ENCODE measurements at places on chromosomes 5 and 9. TPM values are rescaled to one million over a fixed set of nuclear protein-coding genes. Genes with fewer than 3 reads are reported as not detected.

The SPATA31D4 gene
- not detected for polyA plus RNA-seq

The GFI1B gene
- not detected for polyA plus RNA-seq

The GABRA1 gene
- polyA plus RNA-seq = not detected

The NUTM2G gene
- polyA plus RNA-seq = not detected

GRCh38 chr5:160970605-160971191, 118.7 kb upstream of the ATP10B start:
- DNase-seq = no peak

GRCh38 chr5:151030056-151030336, 9.6 kb downstream of the GPX3 start:
- DNase-seq = no peak

DNA sequence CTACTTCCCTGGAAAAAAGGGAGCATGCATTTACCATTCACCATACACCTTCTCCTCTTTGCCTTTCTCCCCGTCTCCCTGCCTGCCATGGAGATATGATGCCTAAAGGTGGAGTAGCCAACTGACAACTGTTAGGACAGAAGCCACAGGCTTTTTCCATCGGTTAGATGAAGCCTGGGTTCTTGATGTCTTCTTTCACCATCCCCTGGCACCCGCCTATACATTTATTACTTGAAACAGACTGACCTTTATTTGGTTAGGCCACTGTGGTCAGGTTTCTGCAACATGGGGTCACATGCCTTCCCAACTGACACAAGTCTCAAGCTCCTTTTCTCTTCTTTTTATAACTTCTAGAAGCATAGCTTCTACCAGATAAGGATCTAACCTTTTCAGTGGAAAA, 7.1 kb downstream of the LCP2 start:
- DNase-seq = no peak

- DNase-seq = no peak
Measured at GRCh38 chr5:13034061-13034460, 910.4 kb downstream of the DNAH5 start.

DNA sequence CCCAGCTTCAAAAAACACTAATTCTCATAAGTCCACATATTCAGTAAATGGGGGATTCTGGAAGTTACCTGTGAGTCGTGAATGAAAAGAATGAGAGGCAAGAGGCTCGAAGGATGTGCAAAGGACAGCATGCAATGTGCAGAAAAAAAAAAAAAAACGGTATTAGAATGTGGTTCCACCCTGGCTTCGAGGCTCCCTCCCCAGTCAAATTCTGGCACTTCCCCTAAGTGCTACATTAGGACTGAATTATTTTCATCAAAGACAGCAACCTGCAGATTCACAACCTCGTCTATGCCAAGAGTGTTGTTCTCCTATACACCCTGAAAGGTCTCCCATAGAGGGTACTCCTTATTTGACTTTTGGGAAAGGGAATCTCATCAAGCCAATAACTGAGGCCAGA, 16.5 kb downstream of the CAPSL start:
- no peak for DNase-seq

DNA sequence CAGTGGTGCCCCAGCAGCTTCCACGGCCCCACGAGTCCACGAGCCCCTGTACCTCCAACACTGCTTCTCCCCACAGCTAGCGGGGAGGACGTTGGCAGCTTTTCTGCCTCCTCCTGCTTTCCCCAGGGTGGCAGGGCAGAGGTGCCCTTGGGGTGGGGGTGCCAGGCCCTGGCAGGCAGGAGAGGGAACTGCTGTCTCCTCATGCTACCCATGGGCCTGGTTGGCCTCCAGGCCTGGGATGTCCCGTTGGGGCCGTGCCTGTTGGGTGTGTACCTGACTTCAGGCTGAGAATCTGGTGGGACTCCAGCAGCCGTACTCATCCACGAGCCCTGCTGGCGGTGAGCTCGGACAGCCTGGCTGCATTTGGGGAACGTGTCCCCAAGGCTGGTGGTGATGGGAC, 27.3 kb downstream of the RXRA start:
- DNase-seq = no peak

GRCh38 chr5:15577132-15577531, 77.2 kb downstream of the FBXL7 start:
- DNase-seq = peak; percentile 43

DNA sequence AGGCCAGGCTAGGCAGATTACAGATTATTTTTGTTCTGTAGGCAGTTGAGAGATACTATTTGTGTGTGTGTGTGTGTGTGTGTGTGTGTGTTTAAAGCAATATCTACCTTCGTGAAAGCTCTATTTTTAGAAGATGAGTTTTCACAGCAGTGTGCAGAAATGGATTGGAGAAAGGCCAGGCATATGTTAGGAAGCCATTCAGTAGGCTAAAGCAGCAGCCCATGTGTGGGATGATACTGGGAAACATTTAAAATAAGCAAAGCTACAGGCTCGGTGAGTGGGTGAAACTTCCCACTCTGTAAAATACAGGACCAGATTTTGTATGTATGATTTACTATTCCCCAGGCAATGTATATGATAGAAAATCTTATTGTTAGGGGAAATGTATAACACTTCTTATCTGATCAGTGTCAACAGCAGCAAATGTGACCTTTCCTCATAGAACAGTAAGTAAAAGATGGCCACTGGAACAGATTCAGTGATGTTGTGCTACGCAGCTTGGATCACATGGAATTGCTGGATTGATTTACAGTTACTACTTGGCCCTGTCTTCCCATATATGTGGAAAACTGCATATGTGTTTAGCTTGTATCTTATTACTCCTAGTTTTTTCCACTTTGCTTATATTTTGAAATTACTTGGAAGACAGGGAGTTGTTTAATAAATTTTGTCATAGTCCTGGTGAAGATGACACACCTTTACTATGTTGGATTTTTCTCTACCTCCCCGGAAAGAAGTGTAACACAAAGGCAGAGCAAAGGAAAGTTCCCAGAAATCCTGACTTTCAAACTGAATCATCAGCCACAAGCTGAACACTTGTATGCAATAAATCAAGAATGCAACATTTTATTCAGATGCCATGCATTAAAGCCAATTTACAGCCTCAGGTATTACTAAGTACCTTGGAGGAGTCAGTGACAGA, 1077.7 kb upstream of the SEMA6A start:
- no peak for DNase-seq

- DNase-seq = no peak
Measured at GRCh38 chr5:117955831-117956230, 1032.5 kb downstream of the DTWD2 start.

GRCh38 chr5:54990841-54991258, 5.5 kb upstream of the ESM1 start:
- DNase-seq = no peak

GRCh38 chr9:91223000-91223399, 138.7 kb downstream of the AUH start:
- no peak for DNase-seq

GRCh38 chr9:131724683-131725082, 15.2 kb downstream of the RAPGEF1 start:
- DNase-seq = no peak

GRCh38 chr9:38018958-38019602, 49.9 kb downstream of the SHB start:
- no peak for DNase-seq

DNA sequence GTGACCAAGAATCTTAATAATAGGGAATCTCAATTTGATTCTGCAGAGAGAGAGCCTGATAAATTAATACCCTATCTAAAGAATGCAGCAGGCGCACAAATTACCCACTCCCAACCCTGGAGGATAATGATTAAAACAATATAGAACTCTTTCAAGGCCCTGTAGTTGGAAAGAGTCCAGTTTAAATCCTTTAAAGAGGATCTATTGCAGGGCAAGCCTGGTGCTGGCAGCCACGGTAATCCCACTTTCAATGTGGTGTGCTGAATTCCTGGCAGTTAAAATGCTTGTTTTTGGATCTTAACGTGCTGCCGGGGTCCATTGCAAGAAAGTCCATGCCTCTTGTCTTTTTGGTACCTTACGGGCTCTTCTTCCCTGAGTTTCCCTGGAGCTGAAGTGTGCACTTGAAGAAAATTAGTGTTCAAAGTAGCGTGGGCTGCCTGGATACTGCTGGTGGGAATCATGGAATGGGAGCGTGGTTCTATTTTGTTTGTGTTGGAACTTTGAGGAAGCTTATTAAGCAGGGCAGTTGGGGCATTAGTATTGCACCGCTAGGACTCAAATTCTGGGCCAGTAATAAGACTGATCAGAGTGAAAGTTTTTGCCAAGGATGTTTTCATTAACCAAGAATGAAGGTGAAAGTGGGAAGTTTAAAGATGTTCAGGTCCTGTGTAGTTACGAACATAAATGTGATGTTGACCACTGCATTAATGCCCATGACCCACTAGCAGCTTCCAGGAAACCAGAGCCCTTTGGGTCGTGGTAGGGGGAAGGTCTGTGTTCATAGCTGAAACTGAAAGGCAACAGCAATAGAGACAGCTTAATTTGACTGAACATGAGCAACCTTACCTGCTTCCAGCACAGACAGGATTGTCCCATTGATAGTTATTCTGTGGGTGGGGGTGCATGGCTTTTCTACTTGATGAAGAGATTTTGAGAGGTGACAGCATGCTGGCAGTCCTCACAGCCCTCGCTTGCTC, 20.8 kb downstream of the MARCHF6 start:
- no peak for DNase-seq

DNA sequence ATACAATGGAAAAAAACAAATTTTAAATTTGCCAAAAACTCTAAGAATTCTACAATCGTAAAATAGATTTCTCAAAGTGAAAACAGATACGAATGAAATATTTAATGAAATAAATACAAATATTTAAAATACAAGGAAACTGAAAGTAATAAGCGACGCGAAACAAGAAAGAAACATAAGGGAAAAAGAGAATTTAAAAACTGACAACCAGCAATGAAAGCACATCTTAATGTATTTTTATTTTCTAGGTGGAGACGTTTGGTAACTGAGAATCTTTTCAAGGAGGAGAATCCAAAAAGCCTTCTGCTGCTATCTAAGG, 1.0 kb downstream of the ANXA2R start:
- no peak for DNase-seq

- peak; percentile 39 for DNase-seq
Measured at GRCh38 chr5:178114325-178115135, 1.2 kb downstream of the N4BP3 start.

- DNase-seq = no peak
Measured at GRCh38 chr5:59583151-59583809, 310.2 kb downstream of the PDE4D start.

DNA sequence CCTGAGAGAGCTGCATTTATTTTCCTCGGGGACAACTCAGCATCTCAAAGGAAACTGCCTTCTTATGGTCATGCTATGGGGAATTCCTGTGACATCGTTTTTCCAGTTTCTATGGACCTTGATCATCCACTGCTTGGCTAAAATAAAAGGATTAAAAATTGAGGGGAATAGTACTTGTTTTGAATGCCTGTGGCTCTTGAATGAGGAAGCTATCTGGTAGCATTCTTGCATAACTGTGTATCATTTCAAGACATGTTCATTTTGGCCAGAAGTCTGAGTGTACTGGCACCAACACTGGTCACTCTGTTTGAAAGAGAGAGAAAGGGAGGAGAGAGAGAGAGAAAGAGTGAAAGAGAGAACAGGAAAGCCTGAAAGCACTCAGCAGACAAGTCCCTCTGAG, 116.7 kb downstream of the DOCK2 start:
- DNase-seq = no peak

DNA sequence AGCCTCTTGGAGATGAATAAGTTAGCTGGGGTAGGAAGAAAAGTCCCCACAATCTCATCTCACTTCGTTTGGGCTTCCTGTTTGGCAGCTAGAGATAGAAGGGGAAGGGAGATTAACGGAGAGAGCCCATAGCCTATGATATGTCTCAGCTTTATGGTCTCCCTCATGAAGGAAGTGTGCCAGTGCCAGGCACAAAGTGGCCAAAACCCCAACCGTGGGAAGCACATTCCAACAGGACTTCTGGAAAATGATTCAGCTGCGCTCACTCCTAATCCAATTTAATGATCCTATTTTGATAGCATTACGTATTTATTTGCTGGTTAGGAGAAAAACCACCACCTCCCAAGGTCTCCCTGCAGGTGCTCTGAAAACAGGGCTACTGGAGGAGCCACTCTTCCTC, 303.1 kb upstream of the CLINT1 start:
- DNase-seq = no peak

GRCh38 chr5:172944741-172945140, 14.5 kb upstream of the RPL26L1 start:
- DNase-seq = no peak

All from kidney (tissue), 22 donors.